ENCODE measurements at places on chromosomes 2 and 18. TPM values are rescaled to one million over a fixed set of nuclear protein-coding genes. Genes with fewer than 3 reads are reported as not detected.

The SERPINB12 gene
- not detected for total RNA-seq

The ANKRD30B gene
- total RNA-seq, result not detected

DNA sequence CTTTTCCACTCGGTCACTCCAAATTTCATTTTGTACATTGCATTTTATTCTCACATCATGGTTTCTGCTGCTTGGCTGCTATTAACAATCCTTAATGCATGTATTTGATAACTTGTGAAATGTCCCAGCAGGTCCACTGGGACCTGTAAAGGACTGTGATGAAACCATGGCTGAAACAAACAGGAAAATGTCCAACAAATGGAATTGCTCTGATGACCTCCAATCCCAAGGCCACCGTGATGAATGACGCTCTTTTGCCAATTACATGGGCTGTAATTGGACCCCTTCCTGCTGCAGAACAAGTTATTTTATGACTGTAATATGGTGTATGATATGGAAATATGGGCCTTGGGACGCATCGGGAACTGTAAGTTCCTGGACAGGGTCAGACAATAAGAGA, 224.2 kb upstream of the CXCR4 start:
- no peak for DNase-seq

- no peak for DNase-seq
Observed at GRCh38 chr2:226652983-226653765, 146.4 kb downstream of the IRS1 start.

- DNase-seq, result no peak
Observed at GRCh38 chr2:135742325-135742757, 686 bp downstream of the UBXN4 start.

The CCDC85A gene
- total RNA-seq, result 11.5 TPM

All from breast epithelium (tissue), 4 donors.